Right ventricle myocardium inferior (tissue), 1 donor: ENCODE measurements at places on chromosomes 4 and X. TPM values are rescaled to one million over a fixed set of nuclear protein-coding genes. Genes with fewer than 3 reads are reported as not detected.

DNA sequence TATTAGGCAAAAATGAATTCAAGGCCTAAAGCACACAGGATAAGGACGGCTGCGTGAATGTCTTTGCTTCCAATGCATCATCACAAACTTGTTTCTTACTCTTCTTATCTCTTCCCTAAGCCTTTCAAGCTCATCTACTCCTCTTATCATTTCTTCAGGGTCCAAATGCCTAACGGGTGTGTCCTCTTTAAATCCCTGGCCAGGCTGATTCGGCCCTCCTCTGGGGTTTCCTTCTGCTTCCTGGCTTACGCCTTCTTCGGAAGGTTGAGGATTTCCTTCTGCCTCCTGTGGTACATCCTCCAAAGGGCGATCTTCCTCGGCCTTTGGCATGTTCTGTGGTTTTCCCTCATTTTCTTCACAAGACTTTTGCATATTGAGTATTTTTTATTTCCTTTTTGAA lies 1.3 kb downstream of the TCEAL8 start:
- DNase-seq = no peak

DNA sequence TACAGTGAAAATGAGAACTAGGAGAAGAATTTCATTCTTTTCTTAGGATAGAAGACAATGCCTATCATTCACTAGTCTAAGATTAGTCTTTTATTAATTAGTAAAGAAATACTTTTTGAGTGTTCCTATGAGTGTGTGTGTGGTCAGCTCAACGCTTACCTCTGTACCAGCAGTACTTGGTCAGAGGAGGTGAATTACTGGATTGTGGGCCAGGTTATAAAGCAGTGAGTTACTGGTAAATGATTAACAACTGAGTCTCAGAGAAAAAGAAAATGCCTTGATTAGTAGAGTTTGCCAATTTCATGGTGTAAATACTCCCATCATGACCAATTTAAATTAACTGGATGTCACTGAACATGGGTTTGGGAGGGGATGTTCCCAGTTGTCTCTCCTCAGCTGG lies 444.6 kb downstream of the STIM2 start:
- DNase-seq = no peak

GRCh38 chr4:54094451-54094850 lies 5.5 kb upstream of the GSX2 start:
- no peak for DNase-seq

AREG gene
- 1.4 TPM for total RNA-seq

POLN gene
- 2.0 TPM for total RNA-seq

MAGEA12 gene
- total RNA-seq = not detected
